ENCODE measurements at places on chromosomes 12 and 14.

- no peak for DNase-seq
These were observed 99.0 kb downstream of the RTN1 start for GRCh38 chr14:59771577-59771976.

DNA sequence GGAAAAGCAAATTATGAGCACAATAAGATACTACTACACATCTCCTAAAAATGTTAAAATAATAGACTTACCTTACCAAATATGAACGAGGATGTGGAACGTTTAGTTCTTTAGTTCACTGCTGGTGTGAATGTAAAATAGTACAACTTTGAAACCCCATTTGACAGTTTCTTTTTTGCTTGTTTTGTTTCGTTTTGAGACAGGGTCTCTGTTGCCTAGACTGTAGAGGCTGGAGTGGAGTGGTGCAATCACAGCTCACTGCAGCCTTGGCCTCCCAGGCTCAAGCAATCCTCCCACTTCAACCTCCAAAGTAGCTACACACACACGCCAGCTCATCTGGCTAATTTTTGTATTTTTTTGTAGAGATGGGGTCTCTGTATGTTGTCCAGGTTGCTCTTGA lies 136.4 kb upstream of the FAR2 start:
- no peak for DNase-seq

GRCh38 chr14:58362798-58363412 lies 32.8 kb upstream of the TOMM20L start:
- no peak for DNase-seq

DNA sequence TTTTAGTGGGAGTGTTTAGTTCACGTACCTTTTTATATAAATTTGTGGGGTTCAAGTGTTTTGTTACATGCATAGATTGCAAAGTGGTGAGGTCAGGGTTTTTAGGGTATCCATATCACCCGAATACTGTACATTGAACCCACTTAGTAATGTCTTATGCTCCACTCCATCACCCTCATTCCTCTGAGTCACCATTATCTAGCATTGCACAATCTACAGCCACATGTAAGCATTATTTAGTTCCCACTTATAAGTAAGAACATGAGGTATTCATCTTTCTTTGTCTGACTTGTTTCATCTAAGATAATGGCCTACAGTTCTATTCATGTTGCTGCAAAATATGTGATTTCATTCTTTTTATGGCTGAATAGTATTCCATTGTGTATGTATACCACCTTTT lies 583.7 kb upstream of the LRFN5 start:
- DNase-seq: no peak

DNA sequence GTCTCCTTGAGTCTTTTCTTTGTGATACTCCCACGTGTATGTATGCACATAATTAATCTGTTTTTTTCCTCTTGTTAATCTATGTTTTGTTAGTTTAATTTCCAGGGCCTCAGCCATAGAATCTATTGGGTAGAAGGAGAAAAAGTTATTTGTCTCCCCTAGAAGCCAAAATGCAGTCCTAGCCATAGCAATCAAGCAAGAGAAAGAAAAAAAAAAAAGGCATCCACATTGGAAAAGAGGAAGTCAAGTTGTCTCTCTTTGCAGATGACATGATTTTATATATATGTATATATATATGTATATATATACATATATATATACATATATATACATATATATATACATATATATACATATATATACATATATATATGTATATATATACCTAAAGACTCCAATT lies 25.4 kb upstream of the ETV6 start:
- DNase-seq: no peak

DNA sequence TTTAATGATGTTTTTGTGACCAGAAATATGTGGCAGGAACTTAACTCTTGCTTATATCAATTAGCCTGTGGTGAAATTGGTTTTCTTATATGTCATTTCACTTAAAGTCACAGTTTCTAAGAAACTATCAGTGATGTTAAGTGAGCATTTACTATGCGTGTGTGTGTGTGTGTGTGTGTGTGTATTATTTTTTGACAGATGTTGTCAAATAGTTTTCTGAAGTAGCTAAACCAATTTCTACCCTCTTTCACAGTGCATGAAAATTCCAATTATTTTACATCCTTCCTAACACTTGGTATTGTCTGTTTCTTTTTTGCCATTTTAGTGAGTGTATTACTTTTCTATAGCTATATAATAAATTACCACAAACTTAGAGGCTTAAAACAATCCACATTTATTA lies 122.1 kb upstream of the CAND1 start:
- DNase-seq: no peak

DNA sequence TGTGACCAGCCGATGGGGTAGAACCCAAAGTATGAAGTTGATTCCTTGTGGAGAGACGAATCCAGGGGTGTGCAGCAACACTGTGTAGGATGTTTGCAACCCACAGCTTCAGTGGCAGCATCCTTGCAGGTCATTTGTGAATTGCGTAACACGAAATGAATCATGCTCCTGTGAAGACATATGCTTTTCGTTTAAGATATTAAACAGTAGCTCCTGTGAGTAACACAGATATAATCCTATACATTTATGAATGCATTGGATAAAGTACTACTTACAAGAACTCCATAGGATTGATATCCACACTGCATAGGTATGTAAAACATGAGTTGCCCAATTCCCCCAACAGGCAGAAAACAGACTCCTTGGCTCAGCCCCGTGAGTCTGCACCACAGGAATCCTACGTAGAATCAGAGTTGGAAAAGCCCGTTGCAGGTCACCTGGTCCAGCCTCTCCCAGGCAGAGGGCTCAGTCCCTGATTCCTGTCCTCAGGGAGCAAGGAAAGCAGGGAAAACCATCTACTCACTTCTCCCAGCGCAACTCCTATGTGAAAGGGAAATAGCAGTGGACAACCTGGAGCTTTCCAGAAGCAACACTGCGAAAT lies 75.8 kb downstream of the GPATCH2L start:
- no peak for DNase-seq

- DNase-seq: no peak
These were observed 161.5 kb downstream of the CALM1 start for GRCh38 chr14:90558041-90558982.

GRCh38 chr12:93757792-93758694 lies 80.9 kb downstream of the CRADD start:
- no peak for DNase-seq

GRCh38 chr14:50064993-50065392 lies 51.4 kb downstream of the VCPKMT start:
- DNase-seq: peak; percentile 62

GRCh38 chr14:72463291-72463866 lies 430.5 kb downstream of the DPF3 start:
- DNase-seq: no peak

GRCh38 chr12:25434515-25434914 lies 118.6 kb downstream of the LMNTD1 start:
- no peak for DNase-seq

GRCh38 chr14:24122416-24122815 lies 7.7 kb upstream of the NRL start:
- DNase-seq: no peak

- no peak for DNase-seq
These were observed 15.5 kb upstream of the MLXIP start for GRCh38 chr12:122062832-122063693.

GRCh38 chr14:104180561-104181165 lies 42.3 kb downstream of the KIF26A start:
- no peak for DNase-seq

- DNase-seq: no peak
These were observed 4.6 kb downstream of the MYF5 start for GRCh38 chr12:80721326-80721725.

DNA sequence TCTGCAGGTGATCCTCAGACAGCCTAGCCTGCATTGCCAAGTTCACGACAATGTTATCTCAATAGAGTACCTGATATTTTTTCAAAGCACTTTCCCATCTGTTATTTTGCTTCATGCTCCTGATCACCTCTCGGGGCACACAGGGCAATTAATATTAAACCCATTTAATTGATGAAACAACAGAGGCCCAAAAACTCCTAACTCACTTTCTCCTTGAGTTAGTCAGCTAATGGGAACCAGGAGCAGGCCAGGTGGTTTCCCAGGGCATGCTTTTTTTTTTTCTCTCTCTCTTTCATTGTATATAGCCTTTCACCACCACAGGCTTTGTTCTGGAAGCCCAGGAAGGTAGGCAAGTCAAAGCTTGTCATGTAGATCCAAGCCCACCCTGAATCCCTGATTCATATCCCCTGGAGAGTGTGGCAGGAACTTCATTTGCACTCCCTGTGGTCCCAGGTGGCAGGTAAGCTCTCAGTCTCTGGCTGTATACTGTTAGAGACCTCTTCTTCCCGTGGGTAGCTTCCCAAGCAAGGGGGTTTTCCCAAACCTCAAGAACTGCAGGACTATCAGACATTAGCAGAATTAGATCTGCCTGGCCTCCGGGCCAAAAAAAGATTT lies 41.6 kb upstream of the MAP1LC3B2 start:
- no peak for DNase-seq

DNA sequence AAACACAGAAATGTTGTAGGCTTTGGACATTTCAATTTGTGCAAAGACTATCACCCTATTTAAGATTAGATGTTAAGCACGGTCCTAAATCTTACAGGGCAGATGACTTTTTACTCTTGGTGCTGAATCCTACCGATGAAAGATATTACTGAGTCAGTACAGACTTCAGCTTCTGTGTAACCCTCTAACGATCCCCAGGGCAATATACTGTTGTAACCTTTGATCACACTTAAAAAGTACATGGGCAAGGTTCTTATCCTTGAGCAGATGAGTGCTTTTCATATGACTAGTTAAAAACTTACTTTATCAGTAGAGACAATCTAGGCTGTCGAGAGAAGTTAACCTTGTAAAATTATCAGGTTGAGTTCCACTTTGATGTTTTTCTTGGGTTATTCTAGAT lies 22.5 kb downstream of the PDE3A start:
- no peak for DNase-seq

GRCh38 chr12:68905733-68906132 lies 27.2 kb downstream of the CPM start:
- no peak for DNase-seq

DNA sequence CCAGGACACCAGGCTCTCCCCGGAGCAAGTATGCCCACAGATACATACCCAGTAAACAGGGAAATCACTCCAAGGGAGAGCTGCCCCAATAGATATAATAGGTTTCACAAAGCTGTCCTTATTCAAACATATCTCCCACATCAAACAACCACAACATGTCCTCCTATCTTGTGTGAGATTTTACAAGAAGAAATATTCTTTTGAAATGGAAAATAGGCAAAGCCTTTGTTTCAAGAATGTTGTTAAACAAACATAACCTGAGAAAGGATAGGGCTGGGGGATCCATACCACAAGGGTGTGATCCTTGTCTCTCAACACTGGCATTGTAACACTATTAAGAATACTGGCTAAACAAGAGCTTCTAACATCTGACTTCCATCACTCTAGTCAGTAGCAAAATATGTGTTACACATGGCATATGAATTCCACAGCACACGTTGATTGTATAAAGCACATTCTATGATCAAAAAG lies 32.9 kb downstream of the LGR5 start:
- DNase-seq: no peak

- DNase-seq: no peak
These were observed 918 bp downstream of the LIN7A start for GRCh38 chr12:80936642-80937390.

GRCh38 chr12:108665608-108666202 lies 32.0 kb upstream of the SELPLG start:
- DNase-seq: no peak

DNA sequence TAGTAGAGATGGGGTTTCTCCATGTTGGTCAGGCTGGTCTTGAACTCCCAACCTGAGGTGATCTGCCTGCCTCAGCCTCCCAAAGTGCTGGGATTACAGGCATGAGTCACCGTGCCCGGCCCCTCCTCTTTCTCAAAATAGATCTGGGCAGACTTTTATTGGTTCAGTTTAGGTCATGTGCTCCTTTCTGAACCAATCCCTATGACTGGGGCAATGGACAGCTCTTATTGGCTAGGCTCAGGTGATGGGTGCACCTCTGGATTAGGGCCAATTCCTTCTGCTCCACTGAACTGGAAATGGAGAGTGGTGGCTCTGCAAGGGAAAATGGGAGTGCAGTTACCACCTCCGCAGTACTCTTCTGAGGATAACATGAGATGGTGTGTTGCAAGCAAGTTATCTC lies 6.2 kb upstream of the ATP6V0A2 start:
- DNase-seq: no peak

DNA sequence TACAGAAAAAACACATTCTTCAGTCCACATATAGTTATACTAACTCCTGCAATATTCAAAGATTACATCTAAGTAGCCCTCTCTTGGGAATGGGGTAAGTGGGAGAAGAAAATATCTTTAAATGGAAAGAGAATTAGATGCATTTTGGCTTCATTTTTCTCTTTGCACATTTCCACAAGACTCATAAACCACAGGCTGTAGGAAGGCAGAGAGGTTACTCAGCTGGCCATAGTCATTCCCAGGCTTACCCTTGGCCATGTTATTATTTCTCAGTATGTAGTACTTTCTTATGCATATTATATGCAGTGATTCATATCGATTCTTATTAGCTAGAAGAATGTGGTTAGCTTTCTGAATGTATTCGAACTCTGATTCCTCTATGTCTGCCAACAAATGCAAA lies 92.2 kb downstream of the PTPRR start:
- DNase-seq: no peak

- no peak for DNase-seq
These were observed 18.0 kb upstream of the NKX2-1 start for GRCh38 chr14:36538051-36538450.

DNA sequence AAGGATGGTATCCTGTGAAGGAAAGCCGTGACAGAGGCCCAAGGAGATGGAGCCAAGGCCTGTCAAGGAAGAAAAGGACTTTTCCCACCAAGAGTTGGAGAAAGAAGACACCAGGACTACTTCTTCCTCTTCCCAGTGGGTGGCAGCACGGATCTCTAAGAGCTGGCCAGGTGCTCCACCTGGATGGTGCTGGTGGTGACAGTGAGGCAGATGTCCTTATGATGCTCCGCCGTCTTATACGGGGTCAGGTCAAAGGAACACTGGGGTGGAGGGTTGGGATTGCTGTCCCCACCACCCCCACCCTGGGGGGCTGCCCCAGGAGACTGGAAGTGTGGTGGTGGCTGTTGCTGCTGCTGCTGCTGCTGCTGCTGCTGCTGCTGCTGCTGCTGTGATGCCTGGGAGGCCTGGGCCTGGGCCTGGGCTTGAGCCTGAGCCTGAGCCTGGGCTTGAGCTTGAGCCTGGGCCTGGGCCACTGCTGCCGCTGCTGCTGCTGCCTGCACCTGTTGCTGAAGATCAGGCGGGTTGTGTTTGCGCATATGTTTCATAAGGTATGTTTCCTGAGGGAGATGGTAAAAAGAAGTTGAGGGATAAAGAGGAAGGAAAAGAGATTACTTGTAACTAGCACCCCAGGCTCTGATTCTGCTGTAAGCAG lies 4.8 kb upstream of the ING4 start:
- DNase-seq: no peak

- peak; percentile 18 for DNase-seq
These were observed at the start of gene IFNG-AS1 for GRCh38 chr12:67989184-67989920. IFNG-AS1 (plus strand) TSS chr12:67989447.
